ENCODE measurements at places on chromosomes 11 and 22.

- peak; percentile 26 for DNase-seq
Observed at GRCh38 chr11:16902781-16903378, 111.3 kb downstream of the PLEKHA7 start.

DNA sequence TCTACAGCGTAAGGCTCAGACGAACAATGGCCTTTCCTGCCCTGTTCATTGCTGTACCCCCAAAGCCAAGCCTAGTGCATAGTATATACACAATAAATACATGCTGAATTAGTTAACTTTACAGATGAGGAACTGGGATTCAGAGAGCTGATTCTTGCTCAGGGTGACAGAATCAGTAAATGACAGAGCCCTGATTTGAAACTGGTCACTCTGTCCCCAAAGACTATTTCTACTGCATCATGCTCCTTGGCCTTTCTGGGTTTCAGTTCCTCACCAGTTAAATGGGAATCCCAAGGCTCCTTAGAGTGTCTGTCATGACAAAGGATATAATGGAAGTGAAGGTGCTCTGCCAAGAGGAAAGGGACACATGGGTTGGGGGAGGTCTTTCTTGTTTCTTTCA is 50.5 kb upstream of the TSKU start:
- DNase-seq: no peak

- DNase-seq: peak; percentile 65
Observed at GRCh38 chr22:20205964-20206708, 55.3 kb upstream of the CCDC188 start.

GRCh38 chr11:22006901-22007300 is 186.0 kb upstream of the ANO5 start:
- DNase-seq: no peak

GRCh38 chr11:69308936-69309615 is 15.1 kb downstream of the MYEOV start:
- DNase-seq: no peak

- no peak for DNase-seq
Observed at GRCh38 chr11:57972013-57972367, 51.7 kb upstream of the OR9Q1 start.

DNA sequence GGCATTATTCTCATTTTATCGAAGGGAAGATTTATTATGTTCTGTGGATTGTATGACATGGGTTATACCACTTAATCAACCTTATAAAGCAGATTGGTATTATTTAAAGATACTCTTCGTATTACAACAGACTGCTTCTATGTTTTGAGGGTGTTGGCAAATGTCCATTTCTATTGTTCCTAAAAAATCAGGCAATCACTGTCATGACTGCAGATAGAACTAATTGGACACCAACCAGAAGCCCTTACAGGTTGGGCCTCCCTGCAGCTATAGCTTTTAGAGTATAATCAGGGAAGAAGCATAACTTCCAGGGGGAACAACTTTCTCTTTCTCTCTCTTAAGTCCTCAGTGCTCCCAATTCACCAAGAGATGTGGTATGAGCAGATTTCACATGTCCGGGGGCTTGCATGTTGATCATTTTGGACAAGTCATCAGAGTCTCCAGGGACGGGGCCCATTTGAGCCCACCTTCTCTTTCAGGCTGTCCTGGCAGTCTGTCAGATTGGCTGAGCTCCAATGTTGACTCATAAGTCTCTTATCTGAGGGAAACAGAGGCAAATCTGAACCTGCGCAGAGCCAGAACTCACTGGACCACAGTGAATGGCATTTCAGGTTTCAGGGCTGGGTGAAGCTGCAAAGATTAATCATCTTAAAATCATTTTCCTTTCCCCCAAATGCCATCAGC is 264.0 kb upstream of the CCDC90B start:
- no peak for DNase-seq

GRCh38 chr11:69922015-69922595 is 102.9 kb upstream of the FGF3 start:
- no peak for DNase-seq

DNA sequence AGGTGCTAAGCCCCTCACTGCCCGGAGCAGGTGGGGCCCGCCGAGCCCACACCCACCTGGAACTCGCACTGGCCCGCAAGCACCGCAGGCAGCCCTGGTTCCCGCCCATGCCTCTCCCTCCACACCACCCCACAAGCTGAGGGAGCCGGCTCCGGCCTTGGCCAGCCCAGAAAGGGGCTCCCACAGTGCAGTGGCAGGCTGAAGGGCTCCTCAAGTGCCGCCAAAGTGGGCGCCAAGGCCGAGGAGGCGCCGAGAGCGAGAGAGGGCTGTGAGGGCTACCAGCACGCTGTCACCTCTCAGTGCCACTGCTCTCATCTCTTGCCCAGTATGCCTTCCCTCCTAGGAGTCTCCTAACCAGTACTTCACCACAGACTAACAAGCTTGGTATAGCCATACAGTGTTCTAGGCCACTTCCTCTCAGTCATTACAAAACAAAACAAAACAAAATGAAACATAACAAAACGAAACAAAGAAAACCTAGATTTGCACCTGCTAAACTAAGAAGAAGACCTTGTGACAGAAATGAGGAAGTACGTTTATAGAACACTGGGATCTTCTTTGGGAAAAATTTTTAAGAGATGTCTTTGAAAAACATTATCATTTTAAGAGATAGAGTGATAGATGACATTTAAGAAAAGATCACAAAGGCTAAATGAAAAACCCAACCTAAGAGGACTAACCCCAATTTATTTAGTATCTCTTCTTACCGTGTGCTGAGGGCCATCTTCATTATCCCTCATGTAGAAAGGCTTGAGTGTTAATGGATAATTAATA is 47.7 kb upstream of the GAB2 start:
- no peak for DNase-seq
